ENCODE measurements at places on chromosomes 6 and 20.

DNA sequence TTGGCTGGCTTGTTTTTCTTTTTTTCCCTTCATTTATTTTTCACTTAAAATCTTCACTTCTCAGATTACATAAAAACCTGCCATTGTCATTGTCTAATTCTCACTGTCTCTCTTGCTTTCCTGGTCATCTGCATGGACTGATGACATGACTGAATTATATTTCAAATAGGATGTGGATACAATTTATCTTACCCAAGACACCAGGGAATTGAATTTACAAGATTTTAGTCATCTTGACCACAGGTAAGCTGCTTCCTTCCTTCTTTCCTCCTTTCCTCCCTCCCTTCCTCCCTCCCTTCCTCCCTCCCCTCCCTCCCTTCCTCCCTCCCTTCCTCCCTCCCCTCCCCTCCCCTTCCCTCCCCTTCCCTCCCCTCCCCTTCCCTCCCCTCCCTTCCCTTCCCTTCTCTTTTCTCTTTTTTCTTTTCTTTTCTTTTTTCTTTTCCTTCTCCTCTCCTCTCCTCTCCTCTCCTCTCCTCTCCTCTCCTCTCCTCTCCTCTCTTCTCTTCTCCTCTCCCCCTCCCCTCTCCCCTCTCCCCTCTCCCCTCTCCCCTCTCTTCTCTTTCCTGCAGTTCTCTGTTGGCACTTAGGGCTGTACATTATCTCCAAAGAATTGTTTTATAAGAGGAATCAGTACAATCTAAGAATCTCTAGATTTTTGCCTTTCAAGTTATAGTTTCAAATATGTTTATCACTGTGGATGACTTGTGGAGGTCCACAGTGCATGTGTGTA is 171.5 kb downstream of the CARMIL1 start:
- no peak for DNase-seq

GRCh38 chr6:113330636-113330946 is 526.6 kb upstream of the MARCKS start:
- DNase-seq: no peak

DNA sequence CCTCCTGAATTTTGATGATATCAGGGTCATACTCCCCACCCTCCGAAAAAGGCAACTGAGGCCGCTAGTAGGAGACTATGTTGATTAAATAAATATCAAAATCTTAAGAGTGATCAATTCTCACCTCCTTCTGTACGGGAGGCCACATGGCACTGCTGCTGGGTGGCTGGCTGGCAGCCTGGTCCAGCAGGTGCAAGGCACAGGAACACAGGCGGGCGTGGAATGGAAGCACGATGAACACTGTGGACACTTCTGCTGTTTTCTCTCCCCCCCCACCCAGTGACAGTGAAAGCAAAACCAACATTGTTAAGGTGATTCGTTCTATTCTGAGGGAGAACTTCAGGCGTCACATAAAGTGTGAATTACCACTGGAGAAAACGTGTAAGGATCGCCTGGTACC is 9.7 kb upstream of the CLDN20 start:
- no peak for DNase-seq

GRCh38 chr20:15692570-15692969 is 880.7 kb downstream of the KIF16B start:
- DNase-seq: no peak

- DNase-seq: no peak
Observed at GRCh38 chr6:156760377-156760776, 16.8 kb upstream of the ARID1B start.

GRCh38 chr6:84522135-84522549 is 242.3 kb downstream of the TBX18 start:
- DNase-seq: no peak

GRCh38 chr20:19769507-19769906 is 11.4 kb downstream of the RIN2 start:
- no peak for DNase-seq

DNA sequence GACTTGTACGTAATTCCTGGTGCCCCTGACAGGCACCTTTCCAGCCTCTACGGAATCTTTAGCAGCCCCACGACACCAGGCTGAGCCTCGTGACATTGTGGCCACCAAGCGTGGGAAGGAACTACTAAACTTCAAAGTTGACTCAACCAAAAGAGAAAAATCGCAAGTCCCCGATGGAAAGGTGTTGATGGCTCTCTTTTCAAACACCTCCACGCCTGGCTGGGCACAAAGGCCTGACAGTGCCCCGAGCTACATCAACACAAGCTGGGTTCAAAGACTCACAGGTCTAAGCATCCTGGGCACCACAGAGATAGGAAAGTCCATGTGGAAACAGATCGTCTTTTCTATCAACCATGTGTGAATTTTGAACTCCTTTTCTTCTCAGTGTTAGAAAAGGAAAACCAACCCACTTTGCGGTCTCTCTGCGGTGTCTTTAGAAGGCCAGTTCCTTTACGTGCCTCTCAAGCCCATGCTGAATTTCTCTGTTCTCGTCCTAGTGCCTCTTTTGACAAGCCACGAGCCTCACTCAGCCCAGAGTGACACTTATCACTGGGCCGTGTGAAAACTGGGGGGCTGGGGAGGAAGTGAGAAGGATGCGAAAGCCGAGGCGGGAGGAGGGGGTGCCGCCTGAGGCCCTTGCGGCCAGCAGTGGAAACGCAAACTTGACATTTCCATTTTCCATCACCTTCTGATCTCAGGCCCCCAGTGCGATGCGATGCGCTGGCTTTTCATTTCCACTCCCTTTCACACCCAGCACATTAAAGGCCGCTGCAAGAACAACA is 59.4 kb downstream of the GFOD1 start:
- DNase-seq: peak; percentile 52

- no peak for DNase-seq
Observed at GRCh38 chr20:52438326-52438963, 246.9 kb upstream of the ZFP64 start.

- DNase-seq: no peak
Observed at GRCh38 chr20:11920083-11920482, 2.4 kb downstream of the BTBD3 start.

GRCh38 chr6:157235600-157236039 is 87.7 kb downstream of the TMEM242 start:
- DNase-seq: no peak

GRCh38 chr6:145688493-145688905 is 46.8 kb downstream of the EPM2A start:
- no peak for DNase-seq

GRCh38 chr6:44630125-44631028 is 242.9 kb downstream of the CDC5L start:
- DNase-seq: no peak

GRCh38 chr6:63783096-63783495 is 147.5 kb downstream of the PHF3 start:
- no peak for DNase-seq

GRCh38 chr20:39875492-39876110 is 813.4 kb downstream of the MAFB start:
- no peak for DNase-seq

DNA sequence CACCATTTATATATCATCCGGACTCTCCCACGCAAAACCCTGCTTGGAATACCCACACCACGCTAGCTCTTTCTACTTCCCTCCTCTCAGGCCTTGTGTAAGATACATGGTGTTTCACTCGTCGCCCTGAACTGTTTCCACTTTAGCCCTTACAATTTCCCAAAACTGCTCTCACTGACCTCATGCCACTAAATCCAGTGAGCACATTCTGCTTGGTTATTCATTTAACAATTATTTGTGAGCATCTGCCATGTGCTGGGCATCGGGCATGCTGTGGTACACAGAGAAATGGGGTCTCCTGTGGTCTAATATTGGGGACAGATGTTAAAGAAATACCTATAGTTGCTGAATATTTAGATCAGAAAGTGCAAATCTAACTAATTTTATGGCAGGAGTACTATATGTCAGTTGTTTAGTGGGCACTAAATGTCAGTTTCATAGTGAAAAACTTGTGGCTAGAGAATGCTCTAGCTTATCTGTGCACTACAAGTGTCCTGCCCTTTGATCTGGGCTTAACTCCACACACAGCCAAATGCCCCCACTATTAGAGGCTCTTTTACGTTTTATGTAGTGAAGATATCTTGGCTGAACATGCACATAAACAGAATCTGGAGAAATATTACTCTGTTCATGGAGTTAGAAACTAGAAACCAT is 41.0 kb downstream of the PLEKHG1 start:
- no peak for DNase-seq

- no peak for DNase-seq
Observed at GRCh38 chr6:74631564-74631963, 574.3 kb downstream of the COL12A1 start.
